ENCODE measurements at places on chromosomes 2 and 18.
A peak's percentile ranks its signal among the peaks of the same experiment; 100 is the strongest.

GRCh38 chr2:86413296-86414094 lies 27.7 kb upstream of the KDM3A start:
- no peak for DNase-seq

- DNase-seq, result no peak
Observed at GRCh38 chr2:188678882-188679281, 295.3 kb upstream of the COL3A1 start.

DNA sequence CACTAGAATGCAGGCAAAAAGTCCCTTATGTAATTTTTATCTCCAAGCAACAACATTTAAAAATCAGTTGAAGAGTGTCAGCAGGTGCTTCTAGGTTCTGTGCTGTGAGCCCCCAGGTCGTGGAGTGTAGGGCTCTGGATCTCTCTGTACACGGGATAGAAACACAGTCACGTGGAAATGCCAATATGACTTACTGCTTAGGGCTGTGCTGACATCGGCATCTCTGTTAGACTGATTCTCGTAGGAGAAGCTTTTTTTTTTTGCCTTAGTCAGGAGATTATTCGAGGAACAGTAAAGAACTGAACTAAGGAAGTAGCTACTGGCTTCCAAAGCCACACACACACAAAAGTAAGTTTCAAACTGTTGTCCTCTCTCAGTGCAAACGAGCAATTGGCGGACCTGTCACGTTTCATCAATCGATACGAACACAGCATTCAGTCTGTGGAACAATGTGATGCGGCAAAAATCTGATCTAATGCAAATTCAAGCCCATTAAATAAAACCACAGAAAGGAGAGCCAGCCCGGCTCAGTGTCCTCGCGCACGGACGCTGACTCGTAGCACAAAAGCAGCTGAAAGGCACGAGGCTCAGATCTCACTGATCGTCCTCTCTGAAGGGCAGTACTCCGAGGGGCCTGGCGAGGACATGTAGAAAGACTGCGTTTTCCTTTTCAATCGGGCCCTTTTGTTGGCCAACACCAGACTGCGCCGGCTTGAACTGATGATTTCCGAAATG lies 41.5 kb downstream of the PRELID3A start:
- no peak for DNase-seq

- DNase-seq, result peak; percentile 50
Observed at GRCh38 chr18:13136904-13137669, 81.5 kb upstream of the LDLRAD4 start.

DNA sequence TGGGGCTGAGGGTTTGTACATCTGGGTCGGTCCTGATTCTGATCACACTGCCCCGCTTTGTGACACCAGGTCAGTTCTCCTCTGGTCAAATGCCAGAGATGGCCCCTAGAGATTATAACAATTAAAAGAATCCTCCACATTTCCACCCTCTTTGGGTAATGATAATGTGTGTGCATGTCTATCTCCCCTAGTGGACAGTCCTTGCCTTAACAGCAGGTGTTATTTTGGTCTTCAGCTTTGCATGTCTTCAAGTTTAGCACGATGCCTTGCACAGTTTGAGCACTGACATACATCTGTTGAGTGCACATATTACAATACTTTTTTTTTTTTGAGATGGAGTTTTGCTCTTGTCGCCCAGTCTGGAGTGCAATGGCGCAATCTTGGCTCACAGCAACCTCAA lies 25.7 kb upstream of the COX7A2L start:
- DNase-seq, result no peak

- DNase-seq, result no peak
Observed at GRCh38 chr2:160373666-160374065, 119.9 kb downstream of the RBMS1 start.

GRCh38 chr18:12015416-12016062 lies 34.2 kb downstream of the IMPA2 start:
- no peak for DNase-seq

DNA sequence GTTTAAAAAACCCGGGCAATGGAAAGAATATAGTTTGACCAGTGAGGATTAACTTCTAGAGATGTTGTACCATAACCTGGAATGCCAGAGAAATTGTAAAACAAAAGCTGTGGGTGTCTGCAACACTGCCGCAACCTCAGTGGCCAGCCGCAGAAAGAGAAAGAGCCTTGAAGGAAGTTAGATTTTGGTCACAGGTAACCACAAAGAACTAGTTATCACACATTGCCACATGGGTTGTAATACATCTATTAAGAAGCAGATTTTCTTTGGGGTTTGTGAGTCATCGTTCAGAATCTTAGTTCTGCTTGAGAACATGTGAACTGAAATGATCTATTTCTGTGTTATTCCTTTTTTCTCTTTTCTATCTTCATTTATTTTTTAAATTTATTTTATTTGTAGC lies 222.9 kb upstream of the AGAP1 start:
- no peak for DNase-seq

- no peak for DNase-seq
Observed at GRCh38 chr2:634041-634440, 43.2 kb downstream of the TMEM18 start.

- DNase-seq, result peak; percentile 99
Observed at GRCh38 chr2:152468899-152469692, 134.1 kb downstream of the FMNL2 start.

DNA sequence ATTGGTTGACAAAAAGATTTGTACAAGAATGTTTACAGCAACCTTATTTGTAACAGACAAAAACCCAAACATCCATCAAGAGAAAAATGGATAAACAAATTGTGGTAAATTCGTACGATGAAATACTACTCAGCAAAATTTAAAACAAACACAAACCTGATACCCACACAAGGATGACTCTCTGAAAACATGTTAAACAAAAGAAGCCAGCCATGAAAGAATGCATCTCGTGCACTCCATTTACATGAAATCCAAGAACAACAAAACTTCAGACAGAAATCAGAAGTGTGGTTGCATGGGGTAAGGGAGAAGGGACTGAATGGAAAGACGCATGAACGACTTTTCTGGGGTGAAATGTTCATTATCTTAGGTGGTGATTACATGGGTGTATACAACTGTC lies 93.4 kb downstream of the SLC25A12 start:
- DNase-seq, result no peak

DNA sequence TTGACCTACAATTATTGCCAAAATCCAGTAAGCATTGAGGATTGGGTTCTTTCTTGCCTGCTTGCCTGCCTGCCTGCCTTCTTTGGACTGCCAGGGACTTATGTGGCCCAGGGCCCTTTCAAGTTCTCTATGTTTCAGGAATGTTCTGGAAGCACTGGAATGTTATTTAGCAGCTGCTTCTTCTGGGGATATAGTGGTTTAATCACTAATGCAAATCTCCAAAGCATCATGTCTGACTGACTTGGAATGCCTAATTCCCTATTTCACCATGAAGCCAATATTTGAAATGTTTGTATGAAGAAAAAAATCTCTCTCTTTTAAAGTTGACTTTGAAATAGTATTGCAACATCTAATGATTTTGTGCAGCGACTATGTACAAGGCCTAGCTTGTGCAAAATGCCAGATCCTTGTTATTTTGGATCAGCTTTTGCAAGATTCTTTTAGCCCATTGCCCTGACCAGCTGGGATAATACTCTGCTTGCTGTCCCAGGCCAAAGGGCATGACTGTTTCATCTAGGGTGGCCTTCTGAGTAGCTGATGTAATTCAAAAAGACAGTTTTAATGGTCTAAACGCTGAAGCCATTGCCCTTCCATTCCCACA lies 204.6 kb downstream of the RND3 start:
- no peak for DNase-seq

DNA sequence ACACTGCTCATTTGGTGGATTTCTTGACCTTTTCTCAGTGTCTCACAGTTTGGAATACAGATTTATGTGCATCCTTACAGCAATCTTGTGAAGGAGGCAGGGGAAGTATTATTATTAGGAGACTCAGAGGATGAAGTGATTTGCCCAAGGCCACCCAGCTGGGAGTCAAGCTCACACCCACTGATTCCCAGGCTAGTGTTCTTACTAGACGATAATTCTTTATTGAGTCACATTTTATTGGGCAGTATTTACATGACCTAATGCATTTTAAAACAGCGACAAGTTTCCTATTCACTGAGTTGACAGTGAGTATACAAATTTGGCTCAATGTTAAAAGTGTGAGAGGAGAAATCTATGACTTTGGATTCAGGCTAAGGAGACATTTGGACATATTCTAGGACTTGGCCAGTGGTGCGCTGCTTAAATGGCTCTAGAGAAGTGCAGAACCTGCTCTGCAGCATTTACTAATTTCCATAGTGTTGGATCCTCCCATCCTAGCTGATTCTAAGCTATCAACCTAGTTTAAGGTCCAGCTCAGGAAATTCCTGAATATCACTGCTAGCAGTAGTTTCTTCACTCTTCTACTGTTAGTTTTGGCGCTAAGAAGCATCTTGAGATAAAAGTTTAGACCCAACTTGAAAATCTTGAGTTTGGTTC lies 199.3 kb downstream of the MTX2 start:
- no peak for DNase-seq

DNA sequence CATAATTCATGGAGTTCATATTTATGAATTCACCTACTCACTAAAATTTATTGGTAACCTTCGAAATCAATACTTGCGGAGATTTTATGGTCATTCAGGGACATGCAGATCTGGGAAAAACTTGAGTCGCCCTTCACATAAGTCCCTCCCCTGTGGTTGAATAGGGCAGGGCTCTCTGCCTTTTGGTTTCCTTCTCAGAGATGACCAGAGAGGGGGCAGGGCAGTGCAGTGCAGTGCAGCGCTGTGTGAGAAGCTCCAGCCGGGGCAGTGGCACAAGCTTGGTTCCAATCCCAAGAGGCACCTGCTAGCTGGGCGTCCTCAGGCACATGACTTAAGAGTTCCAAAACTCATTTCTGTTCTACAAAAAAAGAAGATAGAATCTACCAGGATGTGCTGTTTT lies 274.4 kb upstream of the RAB6C start:
- no peak for DNase-seq

DNA sequence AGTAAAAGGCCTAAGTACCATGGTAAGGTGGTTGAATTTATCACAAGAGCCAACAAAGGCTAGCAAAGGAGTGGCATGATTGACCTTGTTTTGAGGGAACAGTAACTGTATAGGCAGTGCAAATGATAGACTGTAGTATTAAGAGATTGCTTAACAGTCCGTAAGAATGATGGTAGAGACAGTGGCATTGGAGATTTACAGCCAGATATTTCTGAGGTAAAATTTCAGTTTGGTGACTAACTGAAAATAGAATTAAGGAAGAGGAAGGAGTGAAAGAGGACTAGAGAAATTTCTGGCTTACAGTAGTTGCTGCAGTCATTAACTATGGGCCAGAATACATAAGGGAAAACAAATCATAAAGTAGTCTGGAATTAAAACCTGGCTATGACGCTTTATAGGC lies 4.4 kb upstream of the BAZ2B start:
- peak; percentile 24 for DNase-seq

DNA sequence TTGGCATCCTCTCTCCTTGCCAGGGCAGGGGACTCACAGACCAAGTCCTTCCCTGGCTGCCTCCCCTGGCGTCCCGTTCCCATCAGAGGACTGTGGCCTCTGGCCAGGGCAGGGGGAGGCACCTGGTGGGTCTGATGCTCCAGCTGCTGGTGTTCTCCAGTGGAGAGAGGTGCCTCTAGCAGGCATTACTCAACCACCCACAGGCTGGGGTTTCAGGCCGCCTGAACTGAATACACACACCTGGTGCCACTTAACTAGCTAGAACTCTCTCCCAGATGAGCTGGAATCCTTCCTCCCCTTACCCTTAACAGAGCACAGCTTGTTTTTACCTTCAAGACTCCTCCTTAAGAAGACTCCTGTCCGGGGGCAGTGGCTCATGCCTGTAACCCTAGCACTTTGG lies 37.7 kb upstream of the CNGA3 start:
- no peak for DNase-seq

- no peak for DNase-seq
Observed at GRCh38 chr2:159292157-159292556, 5.7 kb upstream of the WDSUB1 start.

DNA sequence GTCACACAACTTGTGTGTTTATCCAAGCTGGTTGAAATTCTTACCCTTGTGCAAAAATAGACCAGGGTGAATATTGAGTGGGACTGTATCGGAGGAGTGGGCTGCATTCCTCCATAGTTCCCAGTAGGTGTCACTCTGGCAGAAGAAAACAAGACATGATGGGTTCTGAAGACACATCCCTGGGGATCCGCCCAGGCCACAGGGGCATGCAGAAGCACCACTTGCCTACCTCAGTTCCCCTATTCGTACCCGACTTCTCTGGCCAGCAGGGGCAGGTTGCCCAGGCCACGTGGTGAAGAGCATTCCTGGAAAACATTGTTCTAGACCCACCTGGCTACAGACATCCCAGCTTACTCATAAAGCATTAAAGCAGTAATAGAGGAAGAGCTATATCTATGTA lies 168.2 kb downstream of the FAM210A start:
- DNase-seq, result peak; percentile 81

DNA sequence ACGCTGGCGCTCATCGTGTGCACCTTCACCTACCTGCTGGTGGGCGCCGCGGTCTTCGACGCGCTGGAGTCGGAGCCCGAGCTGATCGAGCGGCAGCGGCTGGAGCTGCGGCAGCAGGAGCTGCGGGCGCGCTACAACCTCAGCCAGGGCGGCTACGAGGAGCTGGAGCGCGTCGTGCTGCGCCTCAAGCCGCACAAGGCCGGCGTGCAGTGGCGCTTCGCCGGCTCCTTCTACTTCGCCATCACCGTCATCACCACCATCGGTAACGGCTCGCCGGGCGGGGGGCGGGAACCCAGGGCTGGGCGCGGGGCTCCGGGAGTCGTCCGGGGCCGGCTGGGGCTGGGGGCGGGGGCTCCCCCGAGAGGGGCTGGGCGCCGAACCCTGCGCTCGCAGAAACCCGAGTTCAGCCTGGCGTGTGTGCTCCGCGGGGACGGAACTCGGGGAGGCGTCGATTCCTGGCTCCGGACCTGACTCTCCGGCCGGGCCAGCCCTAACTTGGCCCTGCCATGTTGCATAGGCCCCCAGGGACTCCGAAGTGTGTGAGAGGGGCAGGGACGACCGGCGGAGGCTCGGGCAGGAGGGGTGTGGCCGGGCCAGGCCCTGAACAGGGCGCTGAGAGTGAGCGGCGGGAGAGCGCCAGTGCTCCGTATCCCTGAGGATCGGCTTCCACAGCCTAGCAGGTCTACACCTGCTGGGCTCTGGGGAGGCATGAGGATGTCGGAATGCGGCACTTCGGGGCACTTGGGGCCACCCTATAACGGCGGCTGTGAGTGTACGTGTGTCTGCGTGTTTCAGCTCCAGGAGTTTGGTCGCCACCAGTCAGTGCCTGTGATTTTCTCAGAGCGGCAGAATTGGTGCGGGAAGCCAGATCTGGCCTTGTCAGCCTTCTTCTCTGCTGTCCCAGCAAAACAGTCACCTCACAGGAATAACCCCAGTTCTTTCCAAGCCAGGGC lies 651 bp downstream of the KCNK3 start:
- no peak for DNase-seq
